ENCODE measurements at places on chromosomes 12 and 14.
A peak's percentile ranks its signal among the peaks of the same experiment; 100 is the strongest.

DNA sequence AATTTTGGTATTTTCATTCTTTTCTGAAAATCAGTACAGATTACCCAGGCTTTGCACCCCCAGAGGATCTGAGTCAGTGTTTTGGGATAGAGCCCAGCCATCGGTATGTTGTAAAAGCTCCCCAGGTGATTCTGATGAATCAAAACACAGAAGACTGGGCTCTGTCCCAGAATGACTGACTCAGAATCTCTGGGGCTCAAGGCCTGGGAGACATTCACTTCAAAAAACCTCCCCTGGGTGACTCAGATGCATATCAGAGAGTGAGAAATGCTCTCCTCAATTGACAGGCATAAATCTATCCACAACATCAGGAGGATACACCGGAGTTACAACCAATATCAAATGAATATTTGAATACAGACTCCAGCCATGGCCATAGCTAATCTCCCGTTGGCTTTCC, 32.6 kb downstream of the SLC35F4 start:
- no peak for DNase-seq

- no peak for DNase-seq
These were observed 4.4 kb downstream of the AMHR2 start for GRCh38 chr12:53427905-53428594.

DNA sequence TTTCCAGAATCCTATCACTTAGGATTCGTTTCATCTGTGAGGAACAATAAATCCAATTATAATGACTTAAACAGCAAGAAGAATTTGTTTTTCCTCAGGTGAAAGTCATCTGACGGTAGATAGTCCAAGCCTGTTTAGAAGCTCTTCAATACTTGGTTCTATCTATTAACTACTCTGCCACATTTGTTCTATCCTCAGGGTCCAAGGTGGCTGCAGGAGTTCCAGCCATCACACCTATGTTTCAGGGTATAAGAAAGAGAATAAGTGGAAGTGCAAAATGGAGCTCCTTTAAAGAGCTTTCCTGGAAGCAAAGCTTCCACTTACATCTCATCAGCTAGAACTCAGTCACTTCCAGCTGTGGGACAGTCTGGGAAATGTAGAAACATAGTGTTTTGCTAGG, 72.1 kb upstream of the CCDC60 start:
- no peak for DNase-seq

DNA sequence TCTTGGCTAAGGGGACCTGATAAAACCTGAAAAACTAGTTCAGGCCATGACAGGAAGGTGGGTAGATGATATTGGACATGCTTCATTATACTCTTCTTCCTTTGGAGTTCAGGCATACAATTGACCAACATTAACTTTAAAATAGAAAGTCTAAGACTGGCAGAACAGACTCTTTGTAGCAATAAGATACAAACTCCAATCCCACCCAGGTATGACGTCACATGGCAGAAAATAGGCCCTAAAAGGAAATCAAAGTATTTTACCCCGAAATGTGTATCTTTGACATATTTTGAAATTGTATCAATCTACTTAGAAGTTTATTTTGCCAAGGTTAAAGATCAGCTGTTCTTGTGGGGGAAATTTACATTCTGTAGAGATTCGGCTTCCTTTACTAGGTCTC, 198.1 kb upstream of the LRIG3 start:
- no peak for DNase-seq

DNA sequence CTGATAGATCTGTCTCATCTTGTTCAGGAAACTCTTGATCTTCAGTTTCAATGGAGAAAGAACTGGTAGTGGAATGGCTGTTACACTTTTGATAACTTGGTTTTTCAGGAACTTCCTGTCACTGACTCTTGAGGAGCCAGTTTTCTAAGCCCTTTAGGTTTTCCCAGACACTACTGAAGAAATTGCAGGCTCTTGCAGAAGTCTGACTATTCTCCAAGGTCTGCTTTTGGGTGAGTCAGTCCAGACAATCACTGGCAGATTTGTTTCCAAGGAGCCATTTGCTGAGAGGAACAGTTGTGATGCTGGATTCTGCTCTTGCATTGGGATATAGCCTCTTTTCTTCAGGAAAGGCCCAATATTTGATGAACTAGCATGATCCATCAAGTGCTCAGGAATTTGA, 468.0 kb downstream of the FUT8 start:
- no peak for DNase-seq

DNA sequence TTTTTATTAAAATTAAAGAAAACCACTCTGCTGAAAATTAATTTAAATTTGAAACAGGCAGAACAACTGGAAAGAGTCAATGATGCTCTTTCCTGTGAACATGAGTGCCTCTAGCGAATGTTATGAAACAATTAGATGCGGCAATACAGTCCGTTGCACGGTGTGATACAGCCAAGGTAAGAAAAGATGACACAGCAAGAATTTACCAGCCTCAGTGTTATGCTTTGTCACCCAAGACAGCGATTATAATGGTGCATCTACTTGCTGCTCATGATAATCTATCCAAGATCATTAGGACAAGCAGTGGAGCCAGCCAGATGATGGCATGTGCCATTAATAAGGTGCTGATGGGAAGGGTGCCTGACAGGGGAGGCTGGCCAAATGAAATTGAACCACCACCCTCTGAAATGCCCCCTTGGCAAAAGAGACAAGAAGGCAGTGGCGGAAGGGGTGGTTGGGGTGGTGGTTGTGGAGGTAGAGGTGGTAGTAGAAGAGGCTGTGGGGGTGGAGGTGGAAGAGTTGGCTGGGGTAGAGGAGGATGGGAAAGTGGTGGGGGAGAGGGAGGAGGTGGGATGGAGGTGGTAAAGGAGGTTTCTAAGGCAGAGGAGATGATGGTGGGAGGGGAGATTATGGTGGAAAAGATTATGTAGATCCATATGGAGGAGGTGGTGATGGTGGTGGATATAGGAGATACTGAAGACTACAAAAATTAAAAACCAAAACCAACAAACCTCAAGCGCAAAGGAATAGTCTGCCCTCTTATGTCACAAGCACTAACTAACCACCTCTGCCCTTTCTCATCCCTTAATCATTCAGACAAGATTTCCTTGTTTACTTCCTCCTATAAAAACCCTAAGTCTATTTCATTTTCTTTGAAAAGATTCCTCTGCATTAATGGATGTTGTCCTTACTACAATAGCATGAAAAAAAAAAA, 4.0 kb upstream of the RESF1 start:
- no peak for DNase-seq

GRCh38 chr14:53306267-53306721, 153.2 kb upstream of the DDHD1 start:
- DNase-seq: no peak

DNA sequence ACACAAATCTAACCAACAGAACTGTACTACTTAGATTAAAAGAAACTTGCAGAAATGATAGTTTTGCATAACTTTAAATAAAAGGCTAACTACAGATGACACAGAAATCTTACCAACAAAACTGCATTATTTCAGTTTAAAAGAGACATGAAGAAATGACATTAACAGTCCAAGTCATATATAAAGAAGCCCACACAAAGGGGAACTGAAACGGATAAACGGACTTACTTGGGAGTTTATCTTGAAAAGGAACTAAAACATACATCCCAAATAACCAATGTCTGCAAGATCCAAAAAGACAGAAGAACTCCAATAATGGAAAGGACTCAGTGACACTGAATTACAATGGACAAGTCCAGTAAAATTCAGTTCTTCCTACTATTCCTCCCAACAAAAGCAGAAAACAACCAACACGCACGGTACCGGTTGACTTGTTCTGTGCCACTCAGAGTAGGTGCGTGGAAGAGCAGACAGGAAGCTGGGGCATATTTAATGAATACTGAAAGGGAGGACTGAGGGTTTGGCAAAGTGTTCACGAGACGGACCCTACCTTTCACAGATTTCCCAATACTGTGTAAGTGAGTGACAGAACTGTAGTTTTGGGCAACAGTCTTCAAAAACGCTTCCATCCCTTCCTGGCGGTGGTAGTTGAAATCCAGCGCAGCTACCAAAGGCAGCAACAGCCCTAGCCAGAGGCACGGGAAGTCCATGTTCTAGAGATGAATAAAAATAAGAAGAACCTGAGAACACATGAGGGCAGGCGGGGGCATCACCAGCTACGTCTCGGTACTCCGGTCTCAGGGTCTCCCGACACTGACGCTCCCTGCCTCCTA, 627 bp downstream of the CPM start:
- DNase-seq: no peak

- no peak for DNase-seq
These were observed 363.8 kb upstream of the TMEM132C start for GRCh38 chr12:127903146-127903545.

DNA sequence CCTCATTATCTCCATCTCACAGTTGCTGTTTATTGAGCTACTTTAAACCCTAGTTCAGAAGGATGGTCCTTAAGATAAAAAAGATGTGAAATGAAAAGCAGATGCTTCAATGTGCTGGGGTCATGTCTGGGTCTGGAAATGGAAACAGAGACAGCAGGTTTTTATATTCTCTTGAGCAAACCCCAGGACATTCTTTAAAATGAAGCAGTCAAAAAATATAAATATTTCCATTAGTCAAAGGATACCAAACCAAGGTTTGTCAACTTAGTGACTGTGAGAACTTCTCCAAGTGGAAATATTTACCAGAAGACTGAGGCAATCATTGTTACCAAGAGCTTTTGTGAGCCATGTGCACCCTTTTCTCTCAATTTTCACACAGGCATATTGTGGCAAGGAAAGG, 102.5 kb upstream of the DIO2 start:
- DNase-seq: no peak

GRCh38 chr12:41174602-41175001, 13.5 kb upstream of the PDZRN4 start:
- DNase-seq: no peak

GRCh38 chr14:31271648-31272047, 64.1 kb upstream of the HECTD1 start:
- no peak for DNase-seq

- no peak for DNase-seq
These were observed 36.0 kb downstream of the SPTLC2 start for GRCh38 chr14:77580477-77580876.

DNA sequence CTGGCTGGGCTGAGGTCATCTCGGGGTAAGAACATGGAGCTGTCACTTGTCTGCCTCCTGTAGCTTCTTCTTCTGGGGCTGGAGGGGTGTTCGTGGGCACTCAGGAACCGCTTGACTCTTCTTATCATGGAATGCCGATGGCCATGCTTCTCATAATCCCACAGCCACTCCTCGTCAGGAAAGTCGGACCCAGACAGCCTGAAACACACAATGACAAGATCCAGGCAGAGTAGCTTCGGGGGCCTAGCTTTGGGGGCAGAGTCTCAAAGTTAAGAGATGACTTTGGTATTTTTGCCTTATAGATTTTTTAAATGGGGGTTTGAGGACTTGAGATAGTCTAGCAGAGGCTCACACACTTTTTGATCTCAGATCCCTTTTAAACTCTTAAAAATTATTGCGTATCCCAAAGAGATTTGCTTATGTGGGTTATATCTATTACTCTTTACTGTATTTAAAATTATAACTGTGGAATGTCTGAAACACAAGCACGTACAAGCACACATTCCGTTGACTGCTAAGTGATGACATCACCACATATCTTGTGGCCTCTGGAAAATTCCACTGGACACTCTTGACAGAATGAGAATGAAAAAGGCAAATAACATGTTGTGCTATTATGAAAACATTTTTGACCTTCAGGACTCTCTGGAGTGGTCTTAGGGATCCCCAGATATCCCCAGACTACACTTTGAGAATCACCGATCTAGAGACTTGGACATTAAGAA, 43.3 kb downstream of the BEST3 start:
- DNase-seq: no peak

GRCh38 chr14:102080183-102081080, 6.4 kb downstream of the HSP90AA1 start:
- DNase-seq: no peak

GRCh38 chr14:75282170-75282554, 3.5 kb downstream of the FOS start:
- DNase-seq: no peak

GRCh38 chr14:54489318-54489683, 521 bp upstream of the GMFB start:
- no peak for DNase-seq

DNA sequence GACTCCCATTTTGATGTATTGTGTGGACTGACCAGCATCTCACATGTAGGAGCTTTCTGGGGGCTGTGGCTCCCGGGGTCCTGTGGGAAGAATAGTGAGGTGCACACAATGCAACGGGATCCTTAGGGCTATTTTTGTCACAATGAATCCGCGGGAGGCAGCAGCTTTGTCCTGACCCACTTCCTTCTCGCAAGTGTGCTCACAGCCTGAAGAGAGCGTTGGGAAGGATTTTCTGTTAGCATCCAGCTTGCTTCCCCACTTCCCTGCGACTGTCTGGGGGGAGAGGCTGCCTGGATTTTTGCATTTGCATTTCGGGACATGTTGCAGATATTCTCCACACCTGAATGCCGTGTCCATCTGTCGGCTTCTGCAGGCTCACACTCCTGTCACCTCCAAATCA, 31.9 kb downstream of the FZD10 start:
- DNase-seq: peak; percentile 85

DNA sequence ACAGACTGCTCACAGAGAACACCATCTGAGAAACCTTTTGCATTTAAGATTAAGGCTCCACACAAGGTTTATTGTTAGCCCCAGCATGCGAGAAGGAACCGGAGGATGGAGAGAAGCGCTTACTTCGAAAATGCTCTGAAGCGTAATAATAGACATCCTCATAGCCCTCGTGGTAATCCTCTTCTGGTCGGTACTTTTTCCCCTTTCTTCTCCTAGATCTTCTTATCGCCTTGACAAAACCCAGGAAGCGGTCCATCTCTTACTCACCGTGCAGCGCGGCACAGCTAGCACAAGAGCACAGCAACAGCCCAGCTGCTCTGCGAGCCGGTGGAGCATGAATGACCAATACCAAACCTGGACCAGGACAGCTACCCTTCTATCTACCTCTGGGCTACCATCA, 125.1 kb upstream of the GRIP1 start:
- DNase-seq: no peak

DNA sequence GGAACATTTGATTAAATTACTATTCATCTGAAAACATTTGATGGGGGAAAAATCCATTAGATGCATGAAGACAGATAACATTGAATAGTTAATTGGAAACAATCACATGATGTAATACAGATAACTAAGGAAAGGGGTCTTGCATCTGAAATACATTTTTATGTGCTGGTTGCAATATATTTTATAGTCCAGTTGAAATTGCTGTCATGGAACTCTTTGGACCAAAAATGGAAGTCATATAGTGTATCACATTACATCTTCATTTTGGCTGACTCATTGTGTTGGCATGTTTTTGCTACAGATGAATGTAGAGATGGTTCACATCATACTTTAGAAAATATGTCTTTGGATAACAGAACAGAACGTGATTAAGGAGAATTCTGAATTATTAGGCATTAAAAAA, 43.0 kb upstream of the GNPNAT1 start:
- DNase-seq: no peak

DNA sequence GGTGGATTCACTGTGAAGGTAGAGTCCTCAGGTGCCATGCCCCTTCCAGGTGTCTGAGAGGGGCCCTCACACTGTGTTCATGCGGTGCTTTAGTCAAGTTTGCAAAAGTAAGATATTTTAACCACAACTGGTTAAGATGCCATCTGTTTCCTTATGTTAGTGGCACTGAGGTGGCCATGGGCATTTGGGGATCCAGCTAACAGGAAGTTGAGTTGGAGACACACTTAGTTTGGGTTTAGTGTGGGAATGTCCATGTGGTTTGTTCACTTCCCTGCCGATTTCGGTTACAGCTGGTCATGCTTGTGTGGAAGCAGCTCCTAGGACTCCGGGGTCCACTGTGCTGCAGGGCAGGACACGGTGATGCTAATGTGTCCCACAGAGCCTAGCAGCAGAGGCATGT, 17.3 kb upstream of the ABHD12B start:
- no peak for DNase-seq

GRCh38 chr12:17197971-17198370, 592.0 kb upstream of the LMO3 start:
- DNase-seq: no peak

GRCh38 chr12:108811411-108812180, 45.8 kb downstream of the SSH1 start:
- DNase-seq: no peak

All from vagina (tissue), 2 donors.